ENCODE measurements at places on chromosomes 6 and 20.

DNA sequence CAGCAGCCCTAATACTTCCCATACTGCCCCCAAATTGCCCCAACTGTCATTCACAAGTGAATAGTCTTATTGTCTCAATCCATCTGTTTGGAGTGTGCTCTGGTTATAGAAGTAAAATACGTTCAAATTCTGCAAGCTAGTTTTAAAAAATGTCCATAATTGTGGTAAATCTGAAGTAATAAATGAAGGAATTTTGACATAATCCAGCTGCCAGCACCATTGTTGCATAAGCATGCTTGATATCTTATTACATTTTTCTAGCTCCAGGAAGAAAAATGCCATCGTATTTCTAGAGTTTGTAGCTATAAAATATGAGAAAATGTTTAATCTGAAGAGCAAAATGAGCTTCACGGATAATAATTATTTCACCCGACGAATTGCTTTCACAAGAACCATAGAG, 664.7 kb downstream of the RFPL4B start:
- no peak for DNase-seq

DNA sequence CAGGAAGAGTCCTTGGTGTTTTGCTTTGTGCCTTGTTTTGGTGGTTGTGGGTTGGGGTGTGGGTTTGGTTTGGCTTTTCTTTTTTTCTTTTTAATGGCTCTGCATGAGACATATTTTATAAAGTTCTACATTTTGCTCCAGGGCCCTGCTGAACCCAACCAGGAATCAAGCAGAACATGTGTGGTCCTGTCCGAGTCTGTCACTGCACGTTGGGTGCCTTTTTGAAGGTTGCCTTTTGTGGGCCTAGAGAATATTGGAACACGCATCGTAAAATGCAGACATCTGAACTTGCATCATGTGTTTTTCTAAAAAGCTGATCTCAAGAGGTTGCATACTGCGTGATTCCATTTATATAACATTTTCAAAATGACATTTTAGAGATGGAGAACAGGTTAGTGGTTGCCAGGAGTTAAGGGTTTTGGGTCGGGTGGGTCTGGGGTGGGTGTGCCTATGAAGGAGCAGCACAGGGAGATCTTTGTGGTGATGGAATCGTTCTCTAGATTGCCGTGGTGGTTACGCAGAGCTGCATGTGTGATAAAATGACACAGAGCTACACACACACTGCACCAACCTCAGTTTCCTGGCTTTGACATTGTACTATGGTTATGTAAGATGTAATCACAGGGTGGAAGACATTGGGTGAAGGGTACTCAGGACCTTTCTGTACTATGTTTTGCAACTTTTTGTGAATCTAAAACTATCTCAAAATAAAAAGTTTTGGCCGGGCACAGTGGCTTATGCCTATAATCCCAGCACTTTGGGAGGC, 80.2 kb downstream of the EYA2 start:
- DNase-seq: no peak

DNA sequence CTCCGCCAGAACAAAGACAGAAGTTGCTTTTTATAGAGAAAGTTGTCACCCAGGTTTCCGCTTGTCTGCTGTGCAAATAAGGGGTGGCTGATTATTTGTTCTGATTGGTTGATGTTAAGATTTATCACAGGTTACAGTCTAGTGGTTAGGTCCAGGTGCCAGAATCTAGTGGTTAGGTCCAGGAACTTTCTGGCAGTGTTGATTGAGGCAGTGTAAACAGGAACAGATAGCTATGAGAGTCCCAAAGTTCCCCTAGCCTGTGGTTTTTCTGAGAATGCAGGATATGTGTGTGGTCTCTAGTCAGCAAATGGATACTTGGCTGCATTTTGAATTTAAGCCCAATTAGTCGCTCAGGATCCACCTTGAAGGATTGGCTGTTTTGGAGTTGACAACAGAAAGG, 148.0 kb downstream of the TMEM200A start:
- DNase-seq: no peak

GRCh38 chr20:35856866-35857265, 85.1 kb downstream of the PHF20 start:
- no peak for DNase-seq

DNA sequence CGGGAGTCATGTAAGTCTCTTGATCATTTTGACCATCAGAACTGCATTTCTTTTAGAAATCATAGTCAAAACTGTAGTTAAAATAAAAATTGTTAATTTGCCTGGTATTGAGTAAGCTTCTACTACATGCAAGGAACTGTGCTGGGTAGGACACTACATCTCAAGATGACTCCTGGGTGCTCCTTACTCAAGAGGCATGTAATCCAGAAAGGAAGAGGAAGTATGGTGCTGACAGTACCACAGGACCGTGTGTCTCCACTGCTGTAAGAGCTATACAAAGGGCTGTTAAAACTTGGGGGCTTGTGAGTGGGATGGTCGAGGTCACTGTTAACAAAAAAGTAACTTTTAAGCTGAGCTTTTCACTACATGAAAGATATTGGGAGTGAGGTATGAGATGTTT, 508.3 kb upstream of the SOX4 start:
- no peak for DNase-seq

DNA sequence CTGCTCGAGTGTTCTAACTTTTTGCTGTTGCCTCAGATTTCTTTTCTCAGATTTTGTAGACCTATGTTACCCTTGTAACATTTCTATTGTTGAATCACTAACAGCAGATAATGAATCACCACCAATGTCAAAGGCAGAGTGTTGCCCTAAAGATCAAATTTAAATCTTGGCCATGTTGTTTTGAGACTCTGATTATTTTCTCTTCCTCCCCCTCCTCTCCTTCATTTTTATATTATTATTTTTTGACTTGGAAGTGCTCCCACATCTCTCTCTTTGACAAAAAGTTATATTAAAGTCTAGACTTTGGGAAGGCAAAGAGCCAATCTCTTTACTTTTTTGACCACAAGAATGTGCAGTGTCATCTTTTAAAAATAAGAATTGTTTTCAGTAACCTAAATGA, 422.7 kb downstream of the NKAIN2 start:
- no peak for DNase-seq

GRCh38 chr6:108742041-108742440, 106.2 kb upstream of the ARMC2 start:
- DNase-seq: no peak

DNA sequence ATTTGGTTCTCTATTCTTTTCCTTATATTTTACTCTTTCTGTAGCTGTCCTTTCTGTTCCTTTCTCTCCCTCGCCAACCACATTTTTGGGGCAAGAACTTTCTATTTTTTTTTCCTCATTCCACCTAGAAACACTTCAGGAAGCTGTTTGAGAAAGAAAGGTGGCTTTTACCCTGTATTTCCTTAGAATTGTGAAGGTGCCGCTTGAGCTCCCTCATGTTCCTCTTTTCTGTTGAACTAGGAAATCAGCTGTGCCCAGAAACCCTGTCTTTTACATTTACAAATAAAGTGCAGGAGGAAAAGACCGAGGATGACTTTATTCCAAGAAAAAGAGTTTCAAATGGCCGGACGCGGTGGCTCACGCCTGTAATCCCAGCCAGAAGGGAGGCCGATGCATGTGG, 38.2 kb downstream of the OR2B2 start:
- no peak for DNase-seq
